Bronchial smooth muscle cell (primary cell): ENCODE measurements at places on chromosomes 5 and 9. TPM values are rescaled to one million over a fixed set of nuclear protein-coding genes. Genes with fewer than 3 reads are reported as not detected.

Gene GPR21
- 0.69 and 1.1 TPM in 2 replicates for total RNA-seq

Gene PKD2L2
- not detected in 2 replicates for total RNA-seq

Gene ERAP2
- total RNA-seq = 4.4 and 4.8 TPM in 2 replicates

Gene PCSK1
- under 0.01 TPM in 1 of 2 replicates, not detected in the other for total RNA-seq

Gene HMCN2
- under 0.01 and 0.09 TPM in 2 replicates for total RNA-seq

Gene GPX8
- total RNA-seq = 62.9 and 72.0 TPM in 2 replicates

Gene DNAI1
- total RNA-seq = 0.34 TPM in 1 of 2 replicates, not detected in the other

Gene PDLIM7
- total RNA-seq = 45.0 and 63.5 TPM in 2 replicates

Gene ASPN
- 3.5 and 11.2 TPM in 2 replicates for total RNA-seq

Gene DDX4
- not detected in 2 replicates for total RNA-seq

Gene IL3
- not detected in 2 replicates for total RNA-seq
